NCI-H187 (cell line): ENCODE measurements at places on chromosomes 1 and 21.

GRCh38 chr1:195218428-195219212 is 1389.6 kb downstream of the KCNT2 start:
- DNase-seq, result no peak

- no peak for DNase-seq
Measured at GRCh38 chr1:92444351-92444750, 42.4 kb downstream of the GFI1 start.

DNA sequence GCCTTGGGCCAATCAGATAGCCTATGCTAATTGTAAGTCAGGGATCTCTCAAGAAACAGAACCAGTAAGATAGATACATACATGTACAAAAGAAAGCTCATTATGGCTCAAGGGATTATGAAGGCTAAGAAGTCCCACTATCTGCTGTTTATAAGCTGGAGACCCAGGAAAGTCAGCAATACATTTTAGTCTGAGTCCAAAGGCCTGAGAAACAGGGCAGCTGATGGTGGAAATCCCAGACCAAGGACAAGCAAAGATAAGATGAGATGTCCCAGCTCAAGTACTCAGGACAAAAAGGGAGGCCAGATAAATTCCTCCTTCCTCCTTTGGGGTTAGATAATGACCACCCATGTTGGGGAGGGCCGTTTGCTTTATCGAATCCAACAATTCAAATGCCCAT is 269.9 kb downstream of the AJAP1 start:
- DNase-seq, result no peak

GRCh38 chr1:184030433-184031091 is 7.0 kb downstream of the COLGALT2 start:
- no peak for DNase-seq
